ENCODE measurements at places on chromosomes 4 and X.

DNA sequence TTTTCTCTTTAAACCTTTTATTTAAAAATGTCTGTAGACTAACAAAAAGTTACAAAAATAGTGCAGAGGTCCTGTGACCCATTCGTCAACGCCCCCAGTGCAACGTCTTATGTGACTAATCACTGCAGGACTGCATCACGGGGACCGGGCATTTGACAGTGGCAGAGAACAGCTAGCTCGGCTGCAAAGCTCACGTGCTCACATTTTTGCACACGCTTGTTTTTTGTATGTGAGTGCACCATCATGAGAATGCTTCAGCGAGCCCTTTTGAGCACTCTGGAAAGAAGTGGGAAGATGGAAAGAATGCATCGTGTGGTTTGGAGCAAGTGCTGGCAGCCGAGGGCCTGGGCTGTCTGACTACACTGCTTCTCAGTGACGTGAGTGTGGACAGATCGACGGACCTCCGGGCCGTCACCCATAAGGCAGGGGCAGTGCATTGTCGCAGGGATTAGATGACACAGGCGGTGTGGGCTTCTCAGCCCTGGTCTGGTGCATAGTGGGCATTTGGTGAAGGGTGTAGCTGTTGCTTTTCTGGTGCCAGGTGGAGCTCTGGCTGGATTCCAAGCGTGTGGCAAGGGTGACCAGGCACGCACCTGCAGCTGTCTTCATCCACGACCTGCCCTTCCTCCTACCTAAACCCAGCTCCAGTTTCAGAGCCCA, 17.7 kb downstream of the SPON2 start:
- no peak for DNase-seq

GRCh38 chr4:55450566-55450965, 54.8 kb downstream of the TMEM165 start:
- no peak for DNase-seq

- no peak for DNase-seq
Measured at GRCh38 chr4:89514811-89515210, 207.2 kb upstream of the GPRIN3 start.

DNA sequence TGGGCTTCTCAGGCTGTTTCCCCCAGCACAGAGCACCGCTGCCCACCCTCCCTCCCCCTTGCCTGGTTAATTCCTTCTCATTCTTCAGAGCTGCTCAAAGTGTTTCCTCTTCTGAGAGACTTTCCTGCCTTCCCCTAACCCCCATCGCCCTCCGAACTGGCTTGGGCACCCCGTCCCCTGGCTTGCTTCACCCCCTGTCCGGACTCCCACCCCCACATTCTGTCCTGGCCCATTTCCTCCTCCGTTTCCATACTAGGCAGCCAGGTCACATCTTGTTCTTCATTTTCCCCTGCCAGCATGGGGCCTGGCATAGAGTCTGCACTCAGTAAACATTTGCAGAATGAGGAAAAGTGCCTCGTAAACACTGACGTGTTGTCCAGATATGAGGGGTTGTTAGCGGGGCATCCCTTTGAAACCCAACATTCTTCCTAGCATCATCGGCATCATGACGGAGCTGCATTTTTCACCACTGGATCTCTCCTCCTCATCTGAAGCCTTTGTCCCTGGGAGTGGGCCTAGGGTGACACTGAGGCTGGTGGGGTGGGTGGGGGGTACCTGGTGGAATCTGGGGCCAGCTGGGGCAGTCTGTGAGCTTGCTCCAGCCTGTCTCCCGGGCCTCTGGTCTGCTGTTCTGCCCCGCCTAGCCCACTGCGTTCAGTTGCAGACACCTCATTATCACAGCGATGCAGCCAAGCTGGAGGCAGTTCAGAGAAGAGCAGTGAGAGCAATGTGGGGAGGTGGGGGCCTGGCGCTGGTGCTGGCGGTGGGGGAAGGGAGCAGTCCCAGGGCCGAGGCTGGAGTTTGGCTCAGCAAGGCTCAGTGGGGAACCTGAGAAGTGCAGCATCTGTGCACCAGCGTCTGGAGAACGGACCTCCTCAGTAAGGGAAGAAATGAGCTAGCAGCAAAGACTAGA, 149.4 kb upstream of the PJA1 start:
- peak; percentile 9 for DNase-seq

DNA sequence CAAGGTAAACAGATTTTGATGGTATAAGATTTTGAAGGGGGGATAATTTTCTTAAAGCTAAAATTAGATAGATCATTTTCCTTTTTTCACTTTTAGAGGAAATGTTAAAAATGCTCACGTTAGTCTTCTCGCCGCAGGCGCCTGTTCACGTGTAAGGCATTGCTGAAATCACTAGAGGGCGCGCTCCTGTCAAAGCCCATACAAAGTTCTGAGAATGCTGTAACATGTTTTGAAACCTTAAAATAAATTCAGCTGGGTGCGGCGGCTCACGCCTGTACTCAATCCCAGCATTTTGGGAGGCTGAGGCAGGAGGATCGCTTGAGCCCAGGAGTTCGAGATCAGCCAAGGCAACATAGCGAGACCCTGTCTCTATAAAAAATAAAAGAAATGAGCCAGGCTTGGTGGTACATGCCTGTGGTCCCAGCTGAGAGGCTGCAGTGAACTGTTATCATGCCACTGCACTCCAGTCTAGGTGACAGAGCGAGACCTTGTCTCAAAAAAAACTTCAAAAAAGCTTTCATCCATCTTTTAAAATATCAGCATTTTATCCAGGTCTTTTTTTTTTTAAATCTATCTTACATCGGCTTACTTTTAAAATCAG, 138.0 kb downstream of the RBMX2 start:
- no peak for DNase-seq

DNA sequence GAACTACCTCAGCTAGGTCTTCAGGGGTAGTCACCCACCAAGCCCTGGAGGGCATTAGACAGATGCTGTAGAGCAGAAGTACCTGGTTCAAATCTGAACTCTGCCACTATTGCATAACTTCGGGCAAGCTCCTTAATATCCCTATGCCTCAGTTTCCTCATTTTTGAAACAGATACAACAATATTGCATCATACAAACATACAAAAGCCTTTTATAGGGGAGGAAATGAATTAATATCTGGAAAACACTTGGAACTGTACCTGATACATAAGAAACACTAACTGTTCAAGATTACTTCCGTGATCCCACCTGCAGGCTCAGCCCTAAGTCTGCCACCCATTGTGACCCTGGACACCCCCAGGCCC, 166.1 kb downstream of the EFNB1 start:
- no peak for DNase-seq

DNA sequence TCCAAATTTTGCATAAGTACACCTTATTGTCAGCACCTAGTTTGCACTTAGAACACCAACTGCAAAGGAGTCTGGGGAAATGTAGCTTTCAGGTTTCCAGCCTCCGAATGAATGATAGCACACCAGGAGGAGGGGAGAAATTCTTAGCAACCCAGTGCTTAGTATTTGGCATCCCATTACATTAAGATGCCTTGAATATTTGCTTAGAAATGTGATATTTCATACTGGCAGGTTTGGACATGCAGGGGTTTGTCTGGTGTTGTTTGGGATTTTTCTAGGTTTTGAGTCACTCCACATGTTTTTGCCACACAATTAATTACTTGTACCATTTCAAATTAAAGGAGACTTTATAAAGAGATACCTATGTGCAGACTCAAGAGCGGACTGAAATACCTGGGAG, 60.3 kb upstream of the CAMK2D start:
- DNase-seq: no peak

DNA sequence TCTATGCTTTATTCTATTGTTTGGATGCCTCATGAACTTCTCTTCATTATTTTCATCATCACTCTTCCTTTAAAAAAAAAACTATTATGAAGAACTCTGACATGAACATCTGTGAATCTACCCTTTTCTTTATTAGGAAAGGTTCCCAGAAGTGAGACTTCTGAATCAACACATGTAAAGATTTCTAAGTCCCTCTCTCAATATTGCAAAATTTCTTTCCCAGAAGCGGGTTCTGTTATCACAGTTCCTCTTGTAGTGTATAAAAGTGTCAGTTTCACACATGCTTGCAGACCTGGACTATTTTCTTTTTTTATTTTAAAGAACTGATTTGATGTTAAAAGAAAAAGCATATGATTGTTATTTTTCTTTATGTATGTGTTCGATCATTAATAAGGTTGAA, 330.8 kb upstream of the KLF3 start:
- DNase-seq: no peak

DNA sequence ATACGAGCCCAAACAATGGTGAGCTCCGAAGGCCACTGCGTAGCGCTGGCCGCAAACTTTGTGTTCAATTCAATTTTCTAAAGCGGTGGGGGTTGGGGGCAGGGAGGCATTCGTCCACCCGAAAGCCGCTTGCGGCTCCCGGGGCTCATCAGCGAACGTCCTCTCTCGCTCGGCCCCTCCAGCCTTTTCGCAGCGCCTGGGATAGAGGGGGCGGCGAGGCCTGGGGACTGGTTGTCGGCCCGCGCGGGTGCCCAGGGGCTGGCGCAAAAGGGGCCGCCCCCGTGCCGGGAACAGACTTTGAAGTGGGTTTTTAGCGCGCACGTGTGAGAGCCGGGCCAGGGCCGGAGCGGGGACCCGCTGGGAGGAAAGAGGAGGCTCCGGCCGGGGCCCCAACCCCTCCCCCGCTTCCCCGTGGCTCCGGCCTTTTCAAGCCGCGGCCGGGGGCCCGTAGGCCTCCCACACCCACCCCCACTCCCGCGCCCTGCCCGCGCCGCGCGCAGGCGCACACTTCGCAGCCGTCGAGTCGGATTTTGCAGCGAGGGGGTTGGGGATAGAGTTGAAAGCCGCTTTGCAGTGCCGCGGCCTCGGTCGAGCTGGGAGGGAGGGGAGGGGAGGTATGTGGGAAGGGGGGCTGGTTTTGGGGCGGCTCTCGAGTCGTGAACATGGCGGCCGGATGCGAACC, 8.3 kb downstream of the ZIC3 start:
- no peak for DNase-seq

GRCh38 chr4:80486603-80487002, 151.1 kb downstream of the CFAP299 start:
- no peak for DNase-seq

GRCh38 chr4:182906786-182907185, 10.4 kb downstream of the DCTD start:
- DNase-seq: no peak

DNA sequence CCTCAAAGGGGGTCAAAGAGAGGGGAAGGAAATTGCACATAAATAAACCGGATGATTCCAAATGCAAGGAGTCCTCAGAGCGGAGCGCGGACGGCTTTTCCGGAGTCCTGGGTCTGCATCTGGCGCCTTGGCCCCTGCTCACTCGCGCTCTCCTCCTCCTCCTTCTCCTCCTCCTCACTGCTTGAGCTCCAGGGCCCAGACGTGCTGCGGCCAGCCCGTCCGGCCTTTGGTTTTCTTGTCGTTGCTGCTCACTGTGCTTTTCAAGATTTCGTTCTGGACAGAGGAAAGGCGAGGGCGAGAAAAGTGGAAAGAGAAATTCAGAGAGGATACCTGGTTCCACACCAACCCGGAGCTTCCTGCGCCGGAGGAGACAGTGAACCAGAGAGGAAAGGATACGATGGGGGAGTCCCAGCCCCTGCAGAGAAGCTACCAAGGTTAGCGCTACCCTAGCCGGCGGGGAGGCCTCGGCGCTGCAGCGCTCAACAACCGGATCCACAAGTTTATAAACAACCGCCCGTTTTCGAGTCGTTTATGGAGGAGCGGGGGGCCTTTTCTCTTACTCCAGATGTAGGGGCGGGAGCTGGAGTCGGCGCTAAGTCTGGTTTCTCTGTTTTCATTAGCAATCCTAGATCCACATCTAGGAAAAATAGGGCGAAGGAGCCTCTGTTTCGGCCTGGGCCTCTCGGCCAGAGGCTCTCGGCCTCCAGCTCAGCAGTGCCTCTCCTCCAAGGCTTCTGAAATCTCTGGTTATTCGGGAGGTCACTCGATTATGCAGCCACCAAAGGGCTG, 2.7 kb downstream of the HAND2 start:
- DNase-seq: no peak

DNA sequence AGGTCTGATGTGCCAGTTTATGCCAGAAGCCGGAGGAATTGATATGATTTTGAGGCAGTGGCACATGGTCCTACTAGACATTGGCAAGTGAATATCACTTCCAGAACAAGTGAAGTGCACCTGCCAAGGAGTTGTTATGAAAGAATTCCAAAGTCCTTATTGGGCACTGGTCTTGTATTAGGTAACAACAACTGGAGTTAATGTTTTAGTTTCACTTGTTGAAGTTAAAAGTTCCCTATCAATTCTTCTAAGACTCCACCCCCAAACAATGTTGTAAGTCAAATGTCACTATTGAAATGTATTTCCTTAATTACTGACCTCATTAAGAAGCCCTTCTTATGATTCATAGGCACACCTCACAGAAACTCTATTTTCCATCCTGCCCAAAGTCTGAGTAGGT, 3.1 kb downstream of the TET2 start:
- DNase-seq: no peak

DNA sequence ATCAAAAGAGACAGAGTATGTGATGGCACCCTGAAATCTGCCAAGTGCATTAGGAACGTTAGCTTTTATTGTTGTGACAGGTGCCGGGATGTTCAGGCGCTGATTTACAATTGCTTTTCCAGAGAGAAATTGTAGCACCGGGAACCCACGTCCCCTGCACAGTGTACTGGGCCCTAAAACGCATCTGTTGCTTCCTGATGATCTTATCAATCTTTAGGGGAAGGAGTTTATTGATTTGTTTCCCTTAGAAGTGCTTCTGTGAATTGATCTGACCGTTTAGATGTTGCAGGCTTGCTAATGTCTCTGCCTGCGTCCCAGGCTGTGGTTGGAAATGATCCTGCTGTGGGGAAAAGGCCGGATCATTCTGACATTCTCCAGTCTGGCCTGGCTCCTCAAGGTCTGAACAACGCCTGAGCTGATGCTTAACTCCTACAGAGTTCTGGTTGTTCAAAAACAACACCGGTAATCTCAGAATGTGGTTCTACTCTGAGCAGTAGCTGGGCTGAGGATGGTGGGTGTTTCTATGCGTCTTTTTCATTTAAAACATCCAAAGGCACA, 16.9 kb downstream of the PHOX2B start:
- no peak for DNase-seq

DNA sequence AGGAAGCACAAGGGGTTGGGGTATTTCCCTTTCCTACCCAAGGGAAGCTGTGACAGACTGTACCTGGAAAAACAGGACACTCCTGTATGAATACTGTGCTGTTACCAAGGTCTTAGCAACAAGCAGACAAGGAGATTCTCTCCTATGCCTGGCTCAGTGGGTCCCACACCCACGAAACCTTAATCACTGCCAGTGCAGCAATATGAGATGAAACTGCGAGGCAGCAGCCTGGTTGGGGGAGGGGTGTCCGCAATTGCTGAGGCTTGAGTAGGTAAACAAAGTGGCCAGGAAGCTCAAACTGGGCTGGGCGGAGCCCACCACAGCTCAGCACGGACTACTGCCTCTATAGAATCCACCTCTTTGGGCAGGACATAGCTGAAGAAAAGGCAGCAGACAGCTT, 197.7 kb downstream of the INPP4B start:
- no peak for DNase-seq

GRCh38 chr4:98728433-98728832, 70.0 kb upstream of the TSPAN5 start:
- DNase-seq: no peak
